Daoy (cell line): ENCODE measurements at places on chromosomes 1 and 21. TPM values are rescaled to one million over a fixed set of nuclear protein-coding genes. Genes with fewer than 3 reads are reported as not detected.
A peak's percentile ranks its signal among the peaks of the same experiment; 100 is the strongest.

DNA sequence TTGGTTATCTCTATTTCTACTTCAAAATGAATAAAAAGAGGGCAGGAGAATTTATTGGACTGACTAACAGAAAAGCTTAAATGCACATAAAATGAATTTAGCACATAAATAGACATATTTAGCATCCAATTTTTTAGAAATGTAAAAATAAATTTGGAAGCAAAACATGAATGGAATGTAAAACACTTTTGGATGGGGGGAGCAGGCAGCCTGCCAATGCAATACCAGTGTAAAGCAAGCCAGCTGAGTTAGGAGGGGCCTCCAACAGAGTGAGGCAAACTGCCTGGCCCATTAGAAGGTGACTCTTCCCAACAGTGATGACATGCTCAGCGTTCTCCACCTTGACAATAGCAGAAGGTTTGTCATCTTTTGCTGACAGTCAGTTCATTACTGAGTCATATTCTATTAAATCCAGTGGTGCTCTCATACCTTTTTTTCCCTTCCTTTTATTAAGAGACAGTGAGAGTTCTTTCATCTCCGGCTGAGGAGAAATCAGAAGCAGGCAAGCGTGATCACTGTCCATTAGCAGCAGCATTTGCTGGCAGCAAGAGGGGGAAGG is 19.5 kb upstream of the EXO1 start:
- peak; percentile 12 for DNase-seq

DNA sequence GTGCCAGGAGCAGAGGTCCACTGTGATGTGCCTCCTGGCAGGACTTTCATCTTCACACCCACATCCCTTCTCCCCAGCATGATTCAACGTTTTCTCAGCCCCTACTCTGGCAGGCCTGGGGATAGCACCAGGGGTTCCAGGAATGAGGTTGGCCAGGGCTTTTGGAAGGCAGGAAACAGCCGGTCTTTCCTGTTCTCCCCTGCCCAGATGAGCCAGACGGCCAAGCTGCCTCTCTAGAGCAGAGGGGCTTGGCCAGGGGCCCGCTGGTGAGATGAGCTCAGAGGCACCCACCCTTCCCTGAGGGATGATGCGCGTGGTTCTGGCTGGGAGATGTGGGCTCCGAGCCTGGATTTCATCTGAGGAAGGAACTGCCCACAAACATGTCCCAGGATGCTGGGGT is 4.3 kb upstream of the MFAP2 start:
- peak; percentile 97 for DNase-seq

Gene OVAAL
- total RNA-seq = 1.1 TPM in 1 of 2 replicates, not detected in the other

DNA sequence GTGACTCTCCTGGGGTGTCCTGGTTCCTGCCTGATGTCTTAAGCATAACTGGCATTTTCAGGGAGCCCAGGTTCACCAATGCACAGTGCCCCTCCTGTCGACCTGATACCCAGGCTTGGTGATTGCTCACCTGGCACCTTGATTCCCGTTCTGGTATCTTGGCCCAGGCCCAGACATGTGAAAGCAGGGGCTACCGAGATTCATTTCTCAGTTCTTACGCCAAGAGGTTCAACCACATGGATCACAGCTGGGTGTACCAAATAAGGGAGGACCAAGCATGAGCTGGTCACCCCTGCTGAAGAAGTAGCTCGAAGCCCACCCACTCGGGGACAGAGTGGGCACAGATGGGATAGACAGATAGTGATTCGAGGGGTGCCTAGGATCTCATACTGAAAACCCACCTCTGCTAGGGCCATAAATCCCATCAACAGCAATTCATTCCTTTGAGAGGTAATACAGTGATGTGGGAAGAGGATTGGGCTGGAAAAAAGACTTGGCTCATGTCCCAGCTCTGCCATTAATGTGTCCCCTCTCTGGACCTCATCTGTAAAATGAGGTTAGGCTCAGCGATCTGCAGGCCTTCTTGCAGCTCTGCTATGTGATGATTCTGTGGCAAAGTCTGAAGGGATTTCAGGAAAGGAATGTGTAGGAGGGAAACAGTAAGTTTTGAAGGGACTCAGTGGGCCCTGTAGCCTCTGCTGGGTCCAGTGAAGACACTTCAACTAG is 2.7 kb downstream of the EPHX1 start:
- no peak for DNase-seq

DNA sequence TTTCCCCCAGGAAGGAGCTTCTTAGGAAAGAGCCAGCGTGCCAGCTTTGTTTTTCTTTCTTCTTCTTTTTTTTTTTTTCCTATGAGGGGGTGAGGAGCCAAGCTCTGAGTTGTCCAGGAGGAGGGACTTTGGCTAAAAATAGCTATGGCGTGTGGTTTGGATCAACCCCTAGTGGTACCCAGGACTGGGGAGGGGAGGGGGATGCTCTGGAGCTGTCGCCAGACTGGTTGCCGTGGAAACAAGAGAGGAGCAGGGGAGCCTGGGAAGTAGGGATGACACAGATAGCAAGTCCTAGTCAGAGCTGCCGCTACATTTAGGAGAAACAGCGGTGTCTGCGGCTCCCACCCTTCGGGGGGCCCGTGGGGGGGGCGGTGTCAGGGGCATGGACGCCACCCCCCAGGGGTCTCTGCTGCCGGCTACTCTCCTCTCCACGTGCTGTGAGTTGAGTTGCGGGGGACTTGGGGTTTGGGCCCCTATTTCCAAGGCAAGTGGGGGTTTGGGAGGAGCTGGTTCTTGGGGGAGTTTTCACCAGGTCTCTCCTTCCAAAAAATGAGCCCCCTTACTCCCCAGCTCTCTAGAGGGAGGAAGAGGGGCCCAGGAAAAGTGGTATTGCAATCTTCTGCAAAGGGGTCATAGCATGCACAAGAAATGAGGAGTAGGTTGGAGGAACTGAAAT is at the start of gene KCNJ9:
Gene KCNJ9, plus strand, starts transcription at position 278 of the 676 bp plus-strand sequence. CDS start 2,493 bp downstream, outside the sequence.
- no peak for DNase-seq

Gene A3GALT2
- total RNA-seq = not detected in 2 replicates

DNA sequence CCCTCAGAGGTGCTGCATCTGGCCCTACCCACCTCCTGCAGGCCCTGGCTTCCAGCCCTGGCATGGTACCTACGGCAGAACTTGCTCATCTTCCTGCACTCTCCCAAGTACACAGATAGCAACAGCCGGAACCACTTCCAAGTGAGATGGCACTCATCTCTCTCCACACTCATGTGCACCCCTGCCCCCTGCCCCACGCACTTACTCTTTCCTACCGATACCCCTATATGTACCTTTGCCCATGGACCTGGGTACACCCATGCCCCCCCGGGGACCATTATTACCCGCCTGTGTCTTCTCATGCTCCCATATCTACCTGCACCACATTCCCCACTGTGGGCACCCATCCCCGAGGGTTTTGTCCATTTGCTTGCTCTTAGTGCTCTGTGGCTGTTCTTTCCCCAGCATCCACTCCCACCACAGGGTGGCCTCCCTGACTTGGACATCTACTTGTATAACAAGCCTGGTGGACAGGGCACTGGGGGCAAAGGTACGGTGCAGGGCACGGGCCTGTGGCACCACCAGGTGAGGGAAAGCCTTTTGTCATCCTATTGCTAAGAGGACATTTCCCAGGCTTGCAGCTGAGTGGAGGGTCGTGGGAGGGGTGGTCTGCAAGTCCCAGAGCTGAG is 14.7 kb downstream of the HYI start:
- DNase-seq = no peak

Gene INKA2
- total RNA-seq = 0.71 and 0.91 TPM in 2 replicates

- DNase-seq = no peak
These were observed 12.2 kb downstream of the ZDHHC18 start for GRCh38 chr1:26838474-26839338.

DNA sequence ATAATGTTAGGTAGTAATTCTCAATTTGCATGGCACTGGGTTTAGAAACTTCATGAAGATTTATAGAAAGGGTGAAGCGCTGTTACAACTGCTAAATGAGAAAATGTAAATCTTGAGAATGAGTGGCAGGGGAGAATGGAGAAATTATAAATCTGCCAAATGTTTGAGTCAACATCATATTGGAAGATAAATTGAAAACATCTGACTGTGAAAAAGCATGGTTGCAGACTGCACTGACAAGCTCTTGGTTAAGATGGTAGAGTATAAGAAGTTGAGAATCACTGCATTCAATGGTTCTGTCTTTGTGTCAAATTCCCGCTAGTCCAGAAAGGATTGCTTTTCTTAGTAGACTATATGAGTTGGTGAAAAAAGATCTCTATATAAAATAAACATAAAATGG is 113.3 kb upstream of the DUSP10 start:
- no peak for DNase-seq

DNA sequence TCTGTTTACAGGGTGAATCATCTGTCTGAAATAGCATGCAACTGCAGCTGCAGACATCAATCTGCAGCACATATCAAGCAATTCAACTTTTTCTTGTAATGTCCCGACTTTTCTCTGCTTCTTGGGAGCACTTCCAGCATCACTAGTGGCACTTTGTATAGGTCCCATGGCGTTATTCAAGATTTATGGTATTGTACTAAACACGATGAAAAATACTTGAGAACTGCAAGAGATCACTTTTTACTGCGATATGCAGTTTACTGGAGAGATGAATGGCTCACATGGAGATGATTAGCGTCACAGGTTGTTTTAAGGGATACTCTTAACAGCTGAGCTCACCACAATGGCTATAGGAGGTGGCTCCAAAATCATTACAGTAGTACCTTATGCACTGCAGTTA is 7.2 kb upstream of the SCMH1 start:
- DNase-seq = no peak

- peak; percentile 38 for DNase-seq
These were observed 63.2 kb downstream of the PLEKHA6 start for GRCh38 chr1:204296431-204296988.

Gene KLF17
- total RNA-seq = not detected in 2 replicates

Gene TMEM50A
- 102 and 104 TPM in 2 replicates for total RNA-seq

DNA sequence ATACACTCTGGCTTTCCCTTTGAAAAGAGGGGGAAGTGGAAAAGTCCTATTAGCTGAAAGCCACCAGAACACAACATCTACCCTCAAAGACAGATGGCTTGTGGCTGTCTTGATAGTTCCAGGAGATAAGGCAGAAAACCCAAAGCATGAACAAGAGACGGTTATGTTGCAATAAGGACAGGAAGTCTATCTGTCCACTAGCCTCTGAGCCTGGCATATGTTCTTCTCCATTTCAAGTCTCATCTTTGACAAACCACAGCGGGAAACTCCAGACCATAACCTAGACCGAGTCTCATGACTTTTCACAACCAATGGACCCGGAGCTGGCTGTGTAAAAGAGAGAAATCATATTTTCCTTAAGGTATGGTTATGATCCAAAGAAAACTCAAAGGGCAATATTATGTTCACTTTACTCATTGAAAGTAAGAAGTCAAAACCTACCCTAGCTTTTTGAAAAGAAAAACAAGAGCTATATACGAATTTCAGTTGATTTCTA is 33.8 kb downstream of the DUSP10 start:
- DNase-seq = peak; percentile 66

DNA sequence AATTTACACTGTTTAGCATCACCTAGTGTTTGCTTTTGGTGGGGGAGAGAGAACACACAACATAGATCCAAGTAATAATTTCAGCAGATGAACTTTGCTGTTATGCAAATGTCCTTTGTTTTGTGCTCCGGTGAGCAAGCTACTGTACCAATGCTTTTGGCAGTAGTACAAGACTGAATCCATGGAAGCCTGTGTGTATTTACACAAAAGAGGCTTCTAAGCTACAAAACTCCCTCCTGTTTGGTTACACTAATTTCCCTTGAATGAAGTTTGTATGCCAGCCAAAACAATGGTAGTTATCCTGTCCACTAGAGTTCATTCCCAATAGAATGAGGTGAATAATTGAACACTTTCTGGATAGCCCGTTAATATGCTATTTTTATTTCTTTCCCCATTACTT is 320.5 kb downstream of the KCTD3 start:
- DNase-seq = no peak

DNA sequence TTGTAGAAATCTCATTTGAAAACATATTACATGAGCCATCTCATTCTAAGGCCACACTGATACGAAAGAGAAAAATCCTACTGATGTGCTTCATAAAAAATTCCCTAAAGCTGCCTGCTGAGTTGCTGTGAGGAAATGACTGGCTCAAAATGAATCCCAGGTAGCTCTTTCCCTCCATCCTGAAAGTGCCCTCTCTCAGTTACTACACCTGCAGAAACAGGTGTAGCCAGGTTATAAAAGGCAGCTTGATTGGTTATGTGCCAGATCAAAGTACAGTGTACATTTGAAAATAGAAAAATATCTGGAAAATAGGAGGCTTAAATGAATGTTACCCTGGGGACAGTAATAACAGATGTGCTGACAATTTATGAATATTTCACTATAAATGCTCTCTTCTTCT is 833.4 kb upstream of the ADGRL4 start:
- DNase-seq = no peak

Gene DDX59
- total RNA-seq = 12.1 and 15.2 TPM in 2 replicates

DNA sequence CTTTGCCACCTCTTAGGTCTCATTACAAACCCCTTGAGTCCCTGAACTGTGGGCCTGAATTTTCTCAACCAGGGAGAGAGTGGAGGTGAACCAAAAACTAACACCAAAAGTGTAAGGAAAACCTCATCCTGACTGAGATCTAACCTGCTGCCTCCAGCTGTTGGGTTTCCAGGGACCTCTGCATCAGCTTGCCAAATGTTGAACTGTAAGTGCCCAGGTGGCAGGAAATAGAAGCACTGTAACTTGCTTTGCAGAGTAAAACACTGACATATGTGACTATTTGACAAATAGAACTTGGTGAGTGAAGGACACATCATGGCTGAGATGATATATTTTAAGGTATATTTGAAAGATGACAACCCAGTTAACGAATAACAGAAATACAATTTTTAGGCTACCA is 48.4 kb upstream of the NR5A2 start:
- DNase-seq = no peak

DNA sequence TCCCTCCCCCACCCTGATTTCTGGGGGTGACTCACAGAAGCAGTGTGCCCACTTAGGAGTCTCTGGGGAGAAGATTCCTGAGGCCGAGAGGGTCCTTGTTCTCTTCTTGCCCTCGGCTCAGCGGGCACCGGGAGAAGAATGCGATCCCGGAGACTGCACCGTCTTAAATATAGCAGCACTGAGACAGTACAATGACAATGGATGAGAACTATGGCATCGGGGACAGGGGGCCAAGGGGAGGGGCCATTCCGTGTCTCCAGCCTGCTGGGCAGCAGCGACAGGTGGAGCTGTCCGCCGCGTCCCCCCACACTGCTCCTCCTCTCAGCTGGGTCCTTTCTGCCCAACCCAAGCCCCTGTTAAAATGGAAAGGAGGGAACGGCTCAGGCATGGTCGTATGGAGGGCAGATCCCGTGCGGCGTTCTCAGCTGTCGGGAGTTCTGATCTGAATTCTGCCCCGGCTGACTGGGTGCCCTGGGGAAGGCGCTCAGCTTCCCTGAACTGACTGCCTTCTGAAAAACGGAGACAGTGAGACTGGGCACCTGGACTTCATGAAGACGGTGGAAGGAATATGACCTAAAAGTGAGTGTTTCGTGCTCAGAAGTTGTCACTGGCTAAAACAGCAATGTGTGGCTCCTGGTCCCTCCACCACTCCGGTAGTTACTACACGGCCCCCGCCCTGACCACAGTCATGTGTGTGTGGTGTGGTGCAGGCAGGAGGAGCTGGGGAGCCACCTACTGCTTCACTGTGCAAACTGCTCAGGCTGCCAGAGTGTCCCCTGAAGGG is at the start of gene MYOM3:
Gene MYOM3, minus strand, starts transcription at position 140 of the 784 bp plus-strand sequence. CDS start 3,499 bp downstream, outside the sequence.
- peak; percentile 84 for DNase-seq

Gene SMCP
- total RNA-seq = not detected in 2 replicates

- peak; percentile 50 for DNase-seq
These were observed 24.7 kb upstream of the HMGN1 start for GRCh38 chr21:39373634-39374033.
